Activated effector memory CD4-positive, alpha-beta T cell treated with Interleukin-2 at 50 U/mL for 16 hours (primary cell): ENCODE measurements at places on chromosomes 7 and 10.

DNA sequence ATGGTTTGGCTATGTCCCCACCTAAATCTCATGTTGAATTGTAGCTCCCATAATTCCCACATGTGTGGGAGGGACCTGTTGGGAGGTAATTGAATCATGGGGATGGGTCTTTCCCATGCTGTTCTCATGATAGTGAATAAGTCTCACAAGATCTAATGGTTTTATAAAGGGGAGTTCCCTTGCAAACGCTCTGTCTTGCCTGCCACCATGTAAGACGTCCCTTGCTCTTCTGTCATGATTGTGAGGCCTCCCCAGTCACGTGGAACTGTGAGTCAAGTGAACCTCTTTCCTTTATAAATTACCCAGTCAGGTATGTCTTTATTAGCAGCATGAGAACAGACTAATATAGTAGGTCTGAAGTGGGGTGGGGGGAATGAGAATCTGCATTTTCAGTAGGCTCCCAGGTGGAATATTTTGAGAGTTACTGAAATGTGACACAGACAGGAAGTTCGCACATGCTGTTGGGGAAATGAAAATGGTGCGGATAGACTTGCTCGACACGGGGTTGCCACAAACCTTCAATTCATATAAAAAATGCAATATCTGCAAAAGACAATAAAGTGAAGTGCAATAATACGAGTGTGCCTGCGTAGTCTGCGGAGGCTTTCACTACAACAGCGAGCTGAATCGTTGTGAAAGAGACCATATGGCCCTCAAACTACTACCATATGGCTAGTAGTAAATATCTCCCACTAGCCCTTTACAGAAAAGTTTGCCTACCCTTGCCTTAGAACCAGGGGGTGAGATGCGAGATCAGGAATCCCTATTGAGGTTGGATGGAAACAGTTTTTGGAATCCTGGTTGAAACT lies 166.1 kb downstream of the GRK5 start:
- DNase-seq: no peak

GRCh38 chr7:3007696-3008095 lies 36.0 kb downstream of the CARD11 start:
- DNase-seq: no peak

GRCh38 chr10:4519658-4520402 lies 306.2 kb upstream of the AKR1E2 start:
- DNase-seq: no peak

DNA sequence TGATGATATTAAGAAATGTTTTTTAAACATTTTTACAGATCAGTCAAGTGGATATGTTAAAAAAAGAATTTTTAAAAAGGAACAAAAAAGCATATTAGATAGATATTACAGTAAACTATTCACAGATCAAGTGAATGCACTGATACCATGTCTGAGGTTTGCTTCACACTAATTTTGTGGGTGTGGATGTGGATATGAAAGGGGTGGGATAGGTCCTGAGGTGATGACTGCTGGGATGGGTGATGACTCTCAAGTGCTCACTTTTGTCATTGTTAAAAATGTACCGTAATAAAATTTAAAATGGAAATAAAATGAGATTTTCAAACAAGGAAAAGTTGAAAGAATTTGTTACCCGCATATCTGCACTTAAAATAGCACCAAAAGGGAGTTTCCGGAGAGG lies 54.1 kb downstream of the AGMO start:
- no peak for DNase-seq

DNA sequence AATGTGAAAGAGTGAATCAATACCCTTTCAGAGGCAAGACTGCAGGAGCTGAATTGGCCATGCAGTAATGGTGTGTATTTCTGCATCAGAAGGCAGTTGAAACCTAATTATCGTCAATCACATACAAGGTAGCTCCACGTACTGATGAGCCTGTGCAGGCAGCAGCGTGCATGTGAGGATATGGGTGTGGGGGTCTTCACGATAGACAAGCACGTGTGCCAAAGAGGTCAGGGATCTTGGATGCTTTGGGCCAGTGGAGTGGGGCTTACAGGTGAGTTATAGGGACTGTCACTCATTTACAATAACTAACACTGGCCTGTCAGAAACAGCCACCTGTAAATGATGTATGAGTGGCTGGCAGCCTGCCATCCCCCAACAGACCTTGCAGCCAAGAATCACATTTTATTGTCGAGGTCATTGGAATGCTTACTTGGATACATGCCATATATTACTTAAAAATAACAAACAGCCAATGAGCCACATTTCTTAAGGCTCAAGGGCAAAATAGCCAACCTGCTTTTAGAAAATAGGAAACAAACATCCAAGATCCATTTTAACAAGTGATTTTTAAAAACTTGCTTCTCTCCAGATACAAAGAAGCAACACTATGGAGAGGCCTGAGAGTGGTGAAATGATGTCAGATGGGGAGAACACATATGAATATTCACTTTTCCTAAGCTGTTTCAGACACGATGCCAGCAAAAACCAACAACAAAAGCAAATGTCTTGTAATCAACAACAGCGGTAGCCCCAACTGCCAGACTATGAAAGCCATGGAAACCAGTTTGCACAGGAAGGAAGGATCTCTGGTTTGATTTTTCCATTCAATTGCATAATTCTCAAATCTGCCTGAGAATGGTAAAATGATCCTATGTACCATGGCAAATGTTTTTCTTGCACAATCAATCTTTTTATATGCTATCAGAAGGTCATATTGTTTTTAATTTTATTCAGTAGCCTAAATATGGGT lies 210.7 kb downstream of the SKAP2 start:
- DNase-seq: no peak

DNA sequence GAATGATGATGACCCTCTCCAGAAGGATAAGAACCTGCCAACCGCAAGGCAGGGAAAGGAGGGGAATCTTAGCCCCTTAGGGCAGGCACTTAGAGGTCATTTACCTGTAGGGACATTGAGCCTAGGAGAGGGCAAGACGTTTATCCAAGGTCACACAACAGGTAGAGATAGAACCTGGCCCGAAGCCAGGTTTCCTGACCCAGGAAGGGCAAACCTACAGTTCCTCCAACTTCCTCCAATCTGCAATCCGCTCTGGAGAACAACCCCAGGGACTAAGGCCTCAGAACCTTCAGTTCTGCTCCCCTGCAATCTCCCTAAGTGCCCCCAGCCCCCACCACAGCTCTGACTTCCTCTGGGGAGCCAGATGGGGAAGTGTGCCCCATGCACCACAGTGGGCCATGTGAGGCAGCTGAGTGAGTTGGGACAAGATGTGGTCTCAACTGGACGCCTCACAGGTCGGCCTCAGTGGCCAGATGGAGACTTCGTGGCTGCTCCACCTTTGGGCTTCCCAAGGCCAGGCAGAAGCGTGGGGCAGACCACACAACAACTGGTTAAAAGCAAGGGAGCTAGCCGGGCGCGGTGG lies 1.4 kb upstream of the PSAP start:
- DNase-seq: no peak

- DNase-seq: no peak
Observed at GRCh38 chr10:130804281-130804680, 507.2 kb downstream of the TCERG1L start.
